ENCODE measurements at places on chromosomes 12 and 14.

- DNase-seq: no peak
These were observed 7.8 kb downstream of the RSRC2 start for GRCh38 chr12:122518908-122519307.

GRCh38 chr14:80223696-80224465, 12.6 kb upstream of the DIO2 start:
- no peak for DNase-seq

DNA sequence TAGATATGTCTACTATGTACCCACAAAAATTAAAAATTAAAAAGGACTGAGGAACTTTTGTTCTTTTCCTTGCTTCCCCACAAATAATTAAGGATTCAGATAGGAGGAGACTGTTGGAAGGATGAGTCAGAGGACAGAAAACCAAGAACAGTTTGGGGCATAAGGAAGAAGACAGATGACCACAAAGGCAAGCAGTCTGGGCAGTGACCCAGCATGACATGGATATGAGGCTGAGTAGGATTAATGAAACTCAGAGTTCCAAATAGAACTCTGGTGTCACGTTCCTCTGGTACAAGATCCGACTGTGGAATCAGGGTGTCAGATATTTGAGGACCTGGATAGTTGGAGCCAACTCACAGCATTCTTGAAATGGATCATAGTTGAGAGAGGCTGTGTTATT, 89.3 kb upstream of the SLC38A4 start:
- DNase-seq: no peak

- no peak for DNase-seq
These were observed 31.2 kb downstream of the TAS2R7 start for GRCh38 chr12:10771132-10771733.

GRCh38 chr12:21542403-21542802, 16.3 kb downstream of the SPX start:
- no peak for DNase-seq

GRCh38 chr12:124568431-124569374, 1.3 kb upstream of the NCOR2 start:
- no peak for DNase-seq

- DNase-seq: no peak
These were observed 106.0 kb upstream of the NOVA1 start for GRCh38 chr14:26703686-26704366.

- no peak for DNase-seq
These were observed 75.9 kb downstream of the TNFAIP2 start for GRCh38 chr14:103199124-103199523.

- no peak for DNase-seq
These were observed 39.7 kb downstream of the LEMD3 start for GRCh38 chr12:65208964-65209654.

DNA sequence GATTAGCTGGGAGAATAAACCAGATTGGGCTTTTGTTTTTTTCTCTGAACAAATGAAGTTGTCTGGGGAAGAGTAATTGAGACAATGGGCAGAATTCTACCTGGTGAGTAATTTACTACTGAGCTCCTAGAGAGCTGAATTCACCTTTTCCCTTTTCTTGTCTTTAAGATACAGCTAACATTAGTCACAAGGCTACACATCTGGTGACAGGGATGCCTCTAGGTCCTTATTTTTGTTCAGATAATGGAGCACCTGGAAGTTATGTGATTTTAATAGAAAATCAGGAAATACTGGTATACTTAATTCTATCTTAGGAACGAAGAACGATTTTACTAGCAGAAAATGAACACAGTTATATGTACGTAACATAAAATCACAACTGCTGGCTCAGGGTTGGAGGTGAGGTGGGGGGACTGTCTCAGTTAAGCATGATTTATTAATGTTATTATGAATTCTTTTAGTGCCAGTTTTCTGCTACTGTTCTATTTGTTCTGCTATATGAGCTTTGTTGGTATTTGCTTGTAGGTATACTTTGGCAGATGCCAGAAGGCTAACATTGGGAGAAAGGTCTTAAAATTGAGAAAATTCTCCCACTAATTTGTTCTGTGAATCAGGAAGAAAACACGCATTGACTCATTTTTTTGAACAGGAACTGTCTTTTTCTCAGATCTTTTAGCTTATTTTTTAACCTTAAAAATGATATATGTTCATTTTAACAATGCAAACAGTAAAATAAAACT, 482.7 kb upstream of the RGS6 start:
- DNase-seq: no peak

DNA sequence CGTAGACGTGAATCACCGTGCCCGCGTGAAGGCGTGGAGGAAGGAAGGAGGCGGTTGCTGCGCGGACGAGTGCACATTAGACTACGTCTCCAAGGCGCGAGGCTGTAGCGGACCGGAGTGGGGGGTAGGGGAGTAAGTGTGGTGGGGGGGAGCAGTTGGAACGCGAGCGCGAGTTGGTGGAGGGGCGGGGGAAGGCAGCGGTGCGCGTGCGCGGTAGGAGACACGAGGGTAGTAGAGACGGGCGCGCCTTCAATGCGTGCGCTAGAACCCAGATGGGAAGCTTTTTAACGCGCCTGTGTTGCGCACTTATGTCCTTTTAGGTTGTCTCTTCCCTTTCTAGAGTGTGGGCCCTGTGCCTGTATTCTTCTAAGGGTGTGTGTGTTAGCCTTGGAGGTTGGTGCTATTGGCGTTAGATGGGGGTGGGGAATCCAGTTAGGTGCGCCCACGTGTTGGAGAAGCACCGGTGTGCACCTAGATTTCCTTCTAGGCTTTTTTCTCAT, 604 bp downstream of the EIF4B start:
- peak; percentile 72 for DNase-seq

DNA sequence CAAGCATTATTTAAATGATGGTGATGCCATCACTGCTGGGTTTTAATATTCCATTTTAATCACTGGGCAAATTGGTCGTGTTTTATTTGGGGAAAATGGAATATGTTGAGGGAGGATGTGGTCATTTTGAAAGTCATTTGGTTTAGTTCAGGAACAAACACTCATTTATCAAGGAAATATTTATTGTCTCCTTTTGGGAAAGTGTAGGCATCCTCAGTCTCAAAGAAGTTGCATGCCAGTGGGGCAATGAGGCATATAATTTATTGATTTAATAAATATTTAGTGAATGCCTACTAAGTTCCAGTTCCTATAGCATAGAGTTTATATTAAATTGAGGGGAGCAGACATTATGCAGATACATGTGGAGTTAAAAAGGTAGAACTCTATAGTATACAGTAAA, 134.3 kb downstream of the NPAS3 start:
- no peak for DNase-seq

DNA sequence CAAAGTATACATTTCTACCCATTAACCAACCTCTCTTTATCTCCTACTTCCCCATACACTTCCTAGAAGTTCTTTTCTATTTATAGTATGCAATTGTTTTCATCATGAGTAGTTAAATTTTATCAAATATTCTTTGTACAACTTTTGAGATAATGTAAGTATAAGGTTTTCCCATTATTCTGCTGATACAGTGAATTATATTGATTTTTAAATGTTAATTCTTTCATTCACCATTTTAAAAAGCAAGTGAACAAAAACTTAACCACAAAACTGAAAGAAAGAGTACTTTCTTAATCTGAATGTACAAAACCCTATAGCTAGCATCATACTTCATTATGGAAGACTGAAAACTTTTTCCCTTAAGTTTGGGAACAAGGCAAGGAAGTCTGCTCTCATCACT, 9.5 kb upstream of the SLCO1B3 start:
- no peak for DNase-seq

DNA sequence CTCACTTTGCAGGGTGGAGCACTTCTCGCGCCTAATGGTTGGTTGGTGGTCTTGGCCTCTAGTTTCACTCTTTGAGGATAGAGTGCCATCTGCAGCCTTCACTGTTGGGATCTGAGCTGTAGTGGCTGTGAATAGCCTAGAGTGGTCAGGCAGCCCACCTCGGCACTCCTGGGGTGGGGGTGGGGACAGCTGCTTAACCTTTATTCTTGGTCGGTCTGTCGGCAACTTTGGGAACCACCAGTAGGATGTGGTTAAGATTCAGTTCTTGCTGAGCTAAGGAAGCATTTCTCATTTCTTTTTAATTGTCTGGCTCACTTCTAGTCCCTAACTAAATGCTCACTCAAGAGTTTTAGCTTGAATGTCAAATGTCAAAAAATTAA, 21.1 kb downstream of the TMBIM6 start:
- no peak for DNase-seq

DNA sequence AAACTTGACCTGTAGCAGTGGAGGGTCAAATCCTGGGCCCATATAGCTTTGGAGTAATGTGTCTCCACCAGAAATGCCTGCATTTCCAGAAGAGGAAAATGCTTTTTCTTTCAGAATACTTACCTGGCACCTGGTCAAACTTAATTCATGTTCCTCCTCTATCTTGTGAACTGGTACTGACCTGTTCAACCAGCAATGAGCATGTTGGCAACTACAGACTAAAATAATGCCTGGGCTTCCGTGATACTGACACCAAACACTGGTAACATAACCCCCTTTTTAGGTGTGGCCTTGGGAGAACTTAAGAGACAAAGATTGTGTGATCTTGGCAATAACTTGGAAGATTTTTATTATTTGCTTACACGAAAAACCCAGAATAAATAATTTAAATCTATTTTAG, 23.8 kb upstream of the MGST1 start:
- DNase-seq: no peak

- DNase-seq: no peak
These were observed 144.1 kb upstream of the BTG1 start for GRCh38 chr12:92289629-92290349.

DNA sequence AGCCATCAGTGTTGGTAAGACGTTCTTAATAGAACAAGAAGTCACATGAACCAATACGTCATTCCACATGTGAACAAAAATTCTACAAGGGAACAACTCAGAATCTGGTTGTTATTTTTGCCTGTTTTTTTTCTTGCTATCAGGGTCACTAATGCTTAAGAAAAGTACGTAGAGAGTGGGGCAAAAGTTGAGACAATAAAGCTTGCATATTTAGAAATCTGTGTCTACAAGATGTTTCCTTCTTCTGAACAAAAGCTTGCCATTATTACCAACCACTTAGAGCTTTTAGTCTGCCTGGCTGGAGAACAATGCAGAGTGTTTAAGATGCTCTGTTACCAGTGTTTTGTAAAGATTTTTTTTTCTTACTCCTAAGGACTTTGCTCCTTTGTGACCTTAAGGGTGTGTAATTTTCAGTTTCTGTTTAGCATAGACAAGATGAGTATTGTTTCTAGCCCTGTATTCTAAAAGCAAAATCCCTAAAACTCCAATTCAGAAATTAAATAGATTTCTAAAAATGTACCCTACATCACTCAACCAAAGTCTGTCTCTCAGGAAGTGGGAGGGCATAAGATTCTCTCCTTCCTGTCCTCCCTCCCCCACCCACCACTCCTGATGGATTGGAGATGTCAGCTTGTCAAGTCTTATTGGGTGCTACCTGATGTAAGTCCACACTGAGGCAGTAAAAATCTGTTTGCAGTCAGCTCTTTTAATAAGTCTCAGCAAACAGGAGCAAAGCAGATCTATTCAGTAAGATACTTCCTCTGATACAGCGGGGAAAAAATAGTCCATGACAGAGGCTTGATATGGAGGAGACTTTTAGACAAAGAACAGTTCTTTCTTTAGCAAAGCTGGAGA, 267.6 kb downstream of the GRIN2B start:
- DNase-seq: no peak

- no peak for DNase-seq
These were observed 19.6 kb upstream of the WSCD2 start for GRCh38 chr12:108109504-108109903.

DNA sequence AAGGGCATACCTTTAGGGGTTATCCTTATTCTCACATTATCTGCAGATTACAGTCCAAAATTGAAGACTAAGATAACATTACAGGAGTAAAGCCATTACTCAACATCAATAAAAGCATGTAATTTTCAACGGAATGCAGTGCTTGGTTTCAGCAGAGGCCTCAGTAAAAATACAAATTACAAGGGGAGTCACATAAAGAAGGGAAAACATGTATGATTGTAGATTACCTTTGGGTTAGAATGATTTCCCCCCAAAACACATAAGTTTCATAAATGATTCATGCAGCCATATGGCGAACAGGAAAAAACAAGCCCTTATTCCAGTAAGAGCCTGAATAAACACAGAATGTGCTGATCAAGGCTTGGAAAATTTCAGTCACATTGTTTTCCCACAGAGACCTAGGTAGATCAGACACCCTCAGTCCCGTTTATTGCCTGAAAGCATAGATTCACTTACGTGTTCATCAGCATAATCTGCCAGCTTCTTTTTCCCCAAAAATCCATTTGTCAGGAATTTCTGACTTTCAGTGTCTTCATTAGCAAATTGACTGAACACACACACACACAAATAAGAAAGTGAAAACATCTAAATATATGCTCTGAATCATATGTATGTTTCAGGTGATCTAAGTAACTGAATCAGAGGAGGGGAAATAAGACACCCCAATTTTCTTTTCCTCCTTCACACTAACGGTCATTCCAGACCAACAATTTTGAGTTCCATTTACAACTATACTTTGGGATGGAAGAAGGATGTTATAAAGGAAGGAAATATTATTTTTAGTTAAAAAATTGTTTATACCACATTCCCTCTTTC, 37.5 kb downstream of the SLC38A4 start:
- no peak for DNase-seq

- no peak for DNase-seq
These were observed 100.0 kb downstream of the ARF6 start for GRCh38 chr14:49992901-49993339.

DNA sequence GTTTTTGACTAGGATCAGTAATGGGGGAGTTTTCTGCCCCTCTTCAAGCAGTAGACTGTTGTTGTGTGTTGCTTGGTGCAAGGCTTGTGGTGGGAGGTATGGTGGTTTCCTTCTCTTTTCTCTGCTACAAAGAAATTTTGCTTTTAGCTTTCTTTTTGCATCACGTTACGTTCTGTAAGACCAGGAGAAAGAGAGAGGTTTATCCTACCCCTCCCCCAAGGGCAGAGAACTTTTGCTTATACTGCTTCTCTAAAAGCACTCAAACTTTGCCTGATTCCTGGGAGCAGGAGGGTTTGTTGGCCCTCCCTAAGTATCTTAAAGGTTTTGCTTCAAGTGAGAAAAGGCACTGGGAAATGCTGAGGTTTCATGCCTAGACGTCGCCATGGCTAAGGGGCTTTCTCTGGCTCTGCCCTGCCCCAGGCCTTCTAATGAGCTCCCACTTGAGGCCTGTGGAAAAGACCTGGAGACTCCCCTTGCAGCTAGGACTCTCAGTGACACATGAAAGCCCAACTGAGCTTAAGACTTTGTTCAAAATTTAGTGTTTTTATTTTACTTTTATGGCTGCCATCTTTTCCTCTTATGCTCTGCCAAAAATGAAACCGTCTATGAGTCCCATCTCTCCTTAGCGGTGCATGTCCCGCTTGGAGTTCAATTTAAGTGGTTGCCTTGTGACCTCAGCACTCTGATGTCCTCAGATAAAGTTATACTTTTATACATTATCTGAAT, 49.2 kb downstream of the EIF2S3B start:
- peak; percentile 29 for DNase-seq

GRCh38 chr14:50012644-50013043, 103.7 kb downstream of the VCPKMT start:
- DNase-seq: no peak

- no peak for DNase-seq
These were observed 62.5 kb upstream of the PYGL start for GRCh38 chr14:51006781-51007211.

Measured in activated gamma-delta T cell treated with Interleukin-2 at 50 U/mL for 16 hours (primary cell).